H1 (cell line): ENCODE measurements at places on chromosomes 3 and 15.
A peak's percentile ranks its signal among the peaks of the same experiment; 100 is the strongest.

DNA sequence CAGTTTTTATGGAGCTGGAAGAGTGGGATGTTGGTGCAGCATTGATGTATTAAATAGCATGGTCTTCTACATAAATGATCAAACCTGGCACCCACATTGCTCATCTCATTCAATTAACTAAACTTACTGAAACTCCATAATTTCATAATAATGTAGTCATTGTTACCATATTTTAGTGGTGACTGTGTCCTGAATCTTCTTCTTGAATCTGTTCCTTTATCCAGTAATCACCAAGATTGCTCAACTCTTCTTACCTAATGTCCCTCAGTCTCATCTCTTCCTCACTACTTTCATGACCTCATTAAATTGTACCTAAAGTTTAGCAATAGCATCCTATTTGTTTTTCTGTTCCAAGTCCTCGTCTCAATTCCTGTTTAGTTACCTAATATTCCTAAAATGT, 69.8 kb downstream of the FGF7 start:
- DNase-seq: no peak
- H3K4me1 ChIP-seq: no peaks in the 10 kb centered on the region
- H3K27me3 ChIP-seq: no peaks in the 10 kb centered on the region
- no peak overlapping the region for H3K4me3 ChIP-seq
- no peaks in the 10 kb centered on the region for H3K36me3 ChIP-seq

GRCh38 chr15:56978898-56979662, 60.6 kb downstream of the TCF12 start:
- no peak overlapping the region for H3K4me3 ChIP-seq
- H3K4me1 ChIP-seq: no peaks in the 10 kb centered on the region
- no peak overlapping the region for H3K27ac ChIP-seq

GRCh38 chr15:76533995-76534394, 197.4 kb downstream of the ISL2 start:
- no peak overlapping the region for H3K27ac ChIP-seq
- DNase-seq: no peak
- H3K27me3 ChIP-seq: no peaks in the 10 kb centered on the region

GRCh38 chr15:95620934-95621579, 709.4 kb upstream of the NR2F2 start:
- no peaks in the 10 kb centered on the region for H3K27me3 ChIP-seq
- H3K4me1 ChIP-seq: no peaks in the 10 kb centered on the region
- no peak overlapping the region for H3K27ac ChIP-seq
- H3K4me3 ChIP-seq: no peak overlapping the region

- no peak overlapping the region for H3K27ac ChIP-seq
- no peaks in the 10 kb centered on the region for H3K27me3 ChIP-seq
- no peak for DNase-seq
- no peak overlapping the region for H3K4me3 ChIP-seq
- no peaks in the 10 kb centered on the region for H3K4me1 ChIP-seq
- no peaks in the 10 kb centered on the region for H3K36me3 ChIP-seq
Observed at GRCh38 chr15:55282284-55282833, 7.3 kb downstream of the RAB27A start.

GRCh38 chr3:139718415-139718814, 40.6 kb upstream of the NMNAT3 start:
- H3K27me3 ChIP-seq: no peaks in the 10 kb centered on the region
- peak; percentile 68 for DNase-seq
- no peak overlapping the region for H3K27ac ChIP-seq

DNA sequence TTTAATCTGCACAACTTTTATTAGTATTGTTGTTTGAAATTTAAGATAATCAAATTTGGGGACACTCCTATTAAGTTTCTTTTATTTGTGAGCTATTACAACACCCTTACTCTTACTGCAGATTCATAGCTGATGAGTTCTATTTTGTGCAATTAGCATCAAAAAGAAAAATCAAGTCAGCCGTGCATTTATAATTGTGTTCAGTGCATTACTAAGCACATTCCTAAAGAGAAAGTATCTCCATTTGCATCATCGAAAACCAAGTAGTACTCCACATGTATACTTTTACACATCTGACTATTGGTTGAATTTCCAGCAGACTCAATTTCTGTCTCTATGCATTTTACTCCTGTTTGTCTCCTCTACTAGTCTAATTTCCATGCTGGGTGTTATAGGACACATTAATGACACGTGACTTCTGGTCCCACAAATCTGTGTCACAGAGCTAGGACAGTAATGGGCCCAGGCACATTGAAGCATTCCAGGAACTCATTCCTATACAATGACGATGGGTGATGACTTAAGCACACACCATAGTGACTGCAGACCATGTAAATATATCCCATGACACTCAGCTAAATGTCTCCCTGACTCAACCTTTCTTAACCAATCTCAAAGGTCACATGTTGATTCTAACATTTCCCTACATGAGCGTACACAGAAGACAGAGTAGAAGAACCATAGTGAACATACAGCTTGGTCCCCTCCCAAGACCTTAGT, 477.5 kb downstream of the LPP start:
- no peaks in the 10 kb centered on the region for H3K36me3 ChIP-seq
- H3K4me1 ChIP-seq: no peaks in the 10 kb centered on the region
- no peak overlapping the region for H3K4me3 ChIP-seq
- H3K27ac ChIP-seq: no peak overlapping the region
- H3K27me3 ChIP-seq: no peaks in the 10 kb centered on the region

DNA sequence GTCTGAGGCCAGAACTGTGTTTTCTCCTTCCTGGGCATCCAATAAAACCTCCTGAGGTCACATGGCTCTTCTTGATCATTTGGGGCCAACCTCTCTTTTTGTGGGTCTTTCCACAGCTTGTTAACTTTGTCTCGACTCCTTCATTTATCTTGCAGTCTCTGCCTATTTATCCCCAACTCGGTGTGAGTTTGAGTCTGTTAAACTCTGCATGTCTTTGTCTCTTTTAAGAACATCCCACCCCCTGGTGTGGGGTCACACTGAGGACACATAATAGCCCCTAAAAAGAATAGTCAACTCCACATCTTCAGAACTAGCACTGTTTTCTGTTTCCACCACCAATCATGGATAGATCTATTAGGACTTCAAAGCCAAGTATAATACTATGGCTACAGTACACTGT, 187.2 kb downstream of the TLE3 start:
- peak; percentile 15 for DNase-seq
- H3K4me1 ChIP-seq: peaks cover 2% of the 10 kb centered on the region
- no peak overlapping the region for H3K27ac ChIP-seq
- H3K27me3 ChIP-seq: peaks cover 7% of the 10 kb centered on the region; the same call in 1 of the 2 replicates
- no peak overlapping the region for H3K4me3 ChIP-seq
- no peaks in the 10 kb centered on the region for H3K36me3 ChIP-seq

DNA sequence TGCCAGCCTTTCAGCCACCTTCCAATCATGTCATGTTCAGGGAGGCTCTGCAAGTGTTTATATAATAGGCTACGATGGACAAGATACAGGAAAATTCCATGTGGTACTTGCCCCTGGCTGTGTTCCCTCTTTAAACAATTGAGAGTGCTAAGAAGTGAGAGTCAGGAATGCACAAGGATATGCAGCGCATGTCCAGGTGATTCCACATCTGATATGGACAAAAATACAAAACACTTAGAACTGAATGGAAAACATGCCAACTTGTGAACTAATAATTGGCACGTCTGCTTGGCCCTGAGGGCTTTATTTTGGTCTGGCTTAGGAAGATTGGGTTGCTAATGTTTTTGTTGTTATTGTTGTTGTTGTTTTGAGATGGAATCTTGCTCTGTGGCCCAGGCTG, 100.9 kb downstream of the CEMIP start:
- no peak overlapping the region for H3K4me3 ChIP-seq
- H3K27me3 ChIP-seq: no peaks in the 10 kb centered on the region
- H3K4me1 ChIP-seq: no peaks in the 10 kb centered on the region

DNA sequence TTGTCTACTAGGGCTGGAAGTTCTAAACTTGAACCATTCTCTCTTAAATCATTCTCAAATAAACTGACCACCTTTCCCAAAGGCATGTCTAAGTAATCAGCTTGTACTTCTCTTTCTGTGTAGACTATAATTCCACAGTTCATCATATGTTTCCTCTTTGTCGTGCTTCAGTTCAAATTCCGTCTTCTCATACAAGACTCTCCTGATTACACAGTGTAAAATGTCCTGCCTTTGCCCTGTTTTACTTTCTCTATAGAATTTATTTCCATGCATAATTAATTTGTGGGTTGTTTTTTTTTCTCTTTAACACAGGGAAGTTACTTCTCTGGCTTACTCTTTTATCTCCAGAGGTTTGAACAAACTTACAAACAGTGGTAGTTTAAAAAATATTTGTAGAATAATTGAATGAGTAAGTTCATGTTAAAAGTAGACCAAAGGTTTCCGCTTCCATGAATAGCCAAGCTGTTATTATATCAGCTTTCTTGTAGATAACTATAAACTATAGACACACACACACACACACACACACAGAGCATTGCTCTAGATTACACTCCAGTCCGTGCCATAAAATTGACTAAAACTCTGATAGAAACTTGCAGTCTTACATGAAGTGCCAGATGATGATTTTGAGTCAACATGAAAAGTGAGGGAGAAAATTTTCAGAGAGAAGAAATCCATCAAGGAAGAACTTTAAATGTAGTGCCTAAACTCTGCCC, 119.0 kb downstream of the SUCNR1 start:
- H3K36me3 ChIP-seq: no peaks in the 10 kb centered on the region
- no peak overlapping the region for H3K4me3 ChIP-seq
- no peaks in the 10 kb centered on the region for H3K4me1 ChIP-seq
- H3K27ac ChIP-seq: no peak overlapping the region

- H3K27ac ChIP-seq: no peak overlapping the region
- no peak overlapping the region for H3K4me3 ChIP-seq
- no peaks in the 10 kb centered on the region for H3K27me3 ChIP-seq
- DNase-seq: no peak
Observed at GRCh38 chr3:179852142-179852905, 184.4 kb downstream of the PEX5L start.

- peaks cover 3% of the 10 kb centered on the region for H3K4me1 ChIP-seq
- no peak for DNase-seq
- H3K4me3 ChIP-seq: no peak within 1 kb of the TSS
Observed at GRCh38 chr3:12545473-12545791, at the start of gene MKRN2OS. MKRN2OS (minus strand) TSS chr3:12545499; CDS start chr3:12545464, 35 bp downstream.

- H3K36me3 ChIP-seq: no peaks in the 10 kb centered on the region
- DNase-seq: no peak
- H3K27ac ChIP-seq: no peak overlapping the region
Observed at GRCh38 chr3:172068977-172069376, 29.6 kb downstream of the FNDC3B start.
